Activated naive CD4-positive, alpha-beta T cell treated with anti-CD3 and anti-CD28 coated beads, Interleukin-2, amount 10 ng/mL, durations not matched to agents 5 hours and 36 hours (primary cell): ENCODE measurements at places on chromosomes 7 and 10. TPM values are rescaled to one million over a fixed set of nuclear protein-coding genes. Genes with fewer than 3 reads are reported as not detected.

Gene EBLN1
- total RNA-seq, result not detected

Gene FAM131B
- 0.55 TPM for total RNA-seq

Gene TMEM26
- total RNA-seq, result not detected

Gene OR2A7
- 3.7 TPM for total RNA-seq

Gene CHAT
- not detected for total RNA-seq

Gene NUTM2A
- 0.50 TPM for total RNA-seq

Gene ELN
- total RNA-seq, result not detected

Gene VGF
- total RNA-seq, result 0.25 TPM

Gene ST8SIA6
- 2.1 TPM for total RNA-seq

Gene CTAGE8
- total RNA-seq, result 2.1 TPM

Gene KCNIP2
- 4.5 TPM for total RNA-seq

Gene TUBAL3
- not detected for total RNA-seq

Gene SPACDR
- 2.3 TPM for total RNA-seq

Gene ANKRD1
- total RNA-seq, result not detected

Gene WIPF3
- total RNA-seq, result not detected

Gene RASSF4
- total RNA-seq, result 1.3 TPM

Gene NRP1
- total RNA-seq, result 0.51 TPM

Gene VAX1
- not detected for total RNA-seq

Gene IGF2BP3
- 0.41 TPM for total RNA-seq

Gene PTPN20
- total RNA-seq, result 0.68 TPM

Gene DNAH11
- total RNA-seq, result 3.8 TPM

Gene MYO1G
- 382 TPM for total RNA-seq

Gene PRPS1L1
- total RNA-seq, result not detected

Gene CALHM1
- 0.25 TPM for total RNA-seq

Gene ODAD2
- 0.05 TPM for total RNA-seq

Gene LMTK2
- total RNA-seq, result 12.5 TPM

Gene CCAR1
- 82.5 TPM for total RNA-seq

Gene CCNJ
- 4.3 TPM for total RNA-seq

Gene POT1
- total RNA-seq, result 23.0 TPM

Gene FGFBP3
- 2.1 TPM for total RNA-seq

Gene GPR146
- 9.8 TPM for total RNA-seq

Gene TMEM229A
- total RNA-seq, result not detected

Gene FAM221A
- total RNA-seq, result 5.3 TPM

Gene AGMO
- not detected for total RNA-seq

Gene ZNF488
- total RNA-seq, result 0.08 TPM

Gene NPFFR1
- total RNA-seq, result not detected

Gene SPRN
- not detected for total RNA-seq

Gene CYP2E1
- total RNA-seq, result not detected

Gene NOM1
- 20.4 TPM for total RNA-seq

Gene H2BK1
- total RNA-seq, result not detected

Gene AKR1C1
- total RNA-seq, result 0.91 TPM

Gene GRID1
- total RNA-seq, result not detected

Gene ANLN
- total RNA-seq, result 49.0 TPM

Gene FFAR4
- not detected for total RNA-seq

Gene HMX2
- total RNA-seq, result not detected

Gene CYP26C1
- not detected for total RNA-seq

Gene NEURL1
- 1.0 TPM for total RNA-seq

Gene INTS15
- 38.6 TPM for total RNA-seq

Gene POP7
- total RNA-seq, result 31.9 TPM

Gene GPR85
- not detected for total RNA-seq
